Fibroblast of skin of right biceps (primary cell): ENCODE measurements at places on chromosomes 6 and 20.

- peak; percentile 52 for DNase-seq
These were observed 41.2 kb upstream of the JAG1 start for GRCh38 chr20:10715035-10715434.

- peak; percentile 92 for DNase-seq
These were observed 1061.8 kb upstream of the CITED2 start for GRCh38 chr6:140436023-140436811.

DNA sequence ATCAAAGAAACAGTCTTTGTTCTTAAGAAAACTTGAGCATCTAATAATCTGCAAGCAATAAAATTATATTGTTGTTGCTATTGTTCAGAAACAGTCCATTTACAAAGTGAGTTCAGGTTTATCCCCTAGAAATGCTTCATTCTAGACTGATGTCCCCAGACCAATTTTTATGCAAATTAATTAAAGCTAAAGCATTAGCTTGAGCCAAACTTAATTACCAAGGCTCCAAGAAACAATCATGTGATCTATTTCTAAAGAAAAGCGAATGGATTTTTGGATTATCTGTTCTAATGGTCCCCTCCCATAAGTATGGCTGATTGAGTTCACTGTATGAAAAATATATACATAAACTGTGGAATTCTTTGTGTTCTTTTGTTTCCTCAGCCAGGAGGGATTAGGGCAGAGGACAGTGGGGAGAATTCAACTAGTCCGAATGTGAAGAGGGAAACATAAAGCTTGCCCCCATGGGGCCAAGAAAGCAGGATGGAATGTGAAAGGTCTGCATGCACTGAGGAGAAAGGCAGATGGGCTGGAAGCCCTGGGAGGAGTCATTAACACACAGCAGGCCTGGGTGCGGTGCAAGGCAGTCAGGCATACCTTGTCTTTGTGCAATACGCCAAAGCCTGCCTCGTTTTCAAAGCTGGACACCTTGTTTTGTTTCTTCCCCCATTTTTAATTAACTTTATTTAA, 597.1 kb downstream of the KIF16B start:
- no peak for DNase-seq

- peak; percentile 25 for DNase-seq
These were observed 29.6 kb downstream of the CAP2 start for GRCh38 chr6:17423026-17423425.

DNA sequence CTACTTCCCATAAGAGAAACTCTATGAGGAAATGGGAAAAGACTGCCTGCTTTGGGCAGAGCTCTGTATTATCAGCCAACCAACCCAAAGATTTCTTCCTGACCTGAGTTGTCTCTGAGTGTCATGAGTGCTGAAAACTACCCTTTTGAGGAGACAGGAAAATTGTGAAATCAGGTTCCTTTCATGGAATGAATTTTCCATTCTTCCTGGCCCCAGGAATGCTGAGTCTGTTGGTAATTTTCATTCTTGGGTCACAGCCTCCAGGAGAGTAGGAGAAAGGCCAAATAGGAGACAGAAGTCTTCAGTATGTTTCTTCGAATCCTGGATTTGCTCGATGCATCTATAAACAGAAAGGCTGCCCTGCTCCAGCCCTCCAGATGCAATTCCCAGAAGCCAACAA, 53.6 kb downstream of the SCML4 start:
- peak; percentile 47 for DNase-seq
